ENCODE measurements at places on chromosomes 4 and X. TPM values are rescaled to one million over a fixed set of nuclear protein-coding genes. Genes with fewer than 3 reads are reported as not detected.

GUCY1B1 gene
- total RNA-seq: 2.9 TPM

CT45A3 gene
- total RNA-seq: not detected

BCAP31 gene
- 244 TPM for total RNA-seq

CCDC158 gene
- not detected for total RNA-seq

MAGEA8 gene
- total RNA-seq: not detected

CSAG3 gene
- total RNA-seq: not detected
